ENCODE measurements at places on chromosomes 7 and 10.

GRCh38 chr10:11810313-11810766, 12.8 kb upstream of the PROSER2 start:
- DNase-seq: no peak

- no peak for DNase-seq
Observed at GRCh38 chr10:46540412-46541016, 15.9 kb downstream of the GPRIN2 start.

DNA sequence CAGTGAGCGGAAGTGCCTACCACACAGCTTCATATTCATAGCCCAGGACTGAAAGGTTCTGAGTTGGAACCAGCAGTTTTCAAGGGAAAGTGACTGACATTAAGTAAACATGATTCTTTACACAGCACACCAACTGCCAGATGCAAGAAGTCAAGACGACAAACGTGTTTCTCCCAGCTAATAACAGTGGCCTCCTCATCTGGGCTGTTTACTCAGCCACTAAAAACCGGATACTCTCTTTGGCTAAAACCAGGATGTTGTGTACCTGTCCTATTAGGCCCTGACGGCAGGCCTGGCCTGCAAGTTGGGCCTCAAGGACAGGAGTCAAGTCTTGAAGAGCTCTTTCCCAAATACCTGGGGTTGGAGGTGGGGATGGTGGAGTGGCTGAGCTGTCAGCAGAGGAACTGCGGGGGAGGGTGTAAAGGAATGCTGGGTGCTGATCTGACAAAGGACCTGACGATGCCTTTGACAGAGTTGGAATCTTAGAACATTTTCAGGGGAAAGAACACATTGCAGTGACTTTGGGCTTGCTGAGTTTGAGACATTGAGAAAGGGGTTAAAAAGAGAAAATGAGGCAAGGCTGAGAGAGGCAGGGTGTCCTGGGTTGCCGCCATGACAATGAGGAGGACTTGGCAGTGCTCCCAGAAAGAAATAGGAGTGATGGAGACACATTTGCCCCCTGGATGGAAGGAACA, 57.7 kb downstream of the STEAP1B start:
- DNase-seq: no peak

GRCh38 chr7:35988105-35988504, 164.9 kb upstream of the EEPD1 start:
- no peak for DNase-seq

DNA sequence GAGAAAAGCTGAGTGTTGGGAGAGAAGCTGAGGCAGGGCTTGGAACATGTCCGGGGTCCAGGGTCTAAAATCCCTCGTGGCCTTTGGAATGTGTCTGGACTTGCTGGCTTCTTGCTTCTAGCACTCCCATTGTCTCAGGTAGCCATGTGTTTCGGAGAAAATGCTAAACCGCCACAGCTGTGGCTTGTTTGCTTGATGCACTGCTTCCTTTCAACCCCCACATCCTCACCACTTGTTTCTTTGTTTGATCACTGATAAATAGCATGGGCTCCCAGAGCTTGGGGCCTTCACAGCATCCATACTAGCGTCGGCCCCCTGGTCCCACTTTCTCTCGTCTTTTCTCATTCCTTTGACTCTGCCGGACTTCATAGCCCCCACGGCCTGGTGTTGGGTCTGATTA, 102.7 kb downstream of the ANKRD26 start:
- DNase-seq: no peak

GRCh38 chr10:51076299-51076841, 2.1 kb downstream of the PRKG1 start:
- no peak for DNase-seq

GRCh38 chr7:103597606-103598005, 151.6 kb upstream of the SLC26A5 start:
- no peak for DNase-seq

DNA sequence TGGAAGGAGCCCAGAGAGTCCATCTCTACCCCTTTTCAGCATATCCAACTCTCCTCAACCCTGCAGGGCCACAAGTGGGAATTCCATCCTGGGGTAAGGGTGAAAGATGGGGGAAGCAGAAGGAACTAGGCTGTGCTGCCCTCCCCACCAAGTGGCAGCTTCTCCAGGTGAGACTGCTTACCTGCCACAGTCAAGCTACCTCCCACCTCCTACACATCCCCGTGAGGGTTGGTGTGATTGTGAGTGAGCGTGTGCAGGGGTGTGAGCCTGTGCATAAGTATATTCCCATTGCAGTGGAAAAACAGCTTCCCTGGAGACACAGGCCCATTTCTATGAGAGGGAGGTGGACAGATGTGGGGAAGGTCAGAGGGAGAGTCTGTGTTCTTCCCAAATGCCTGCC, 376.6 kb downstream of the PLXNA4 start:
- no peak for DNase-seq

DNA sequence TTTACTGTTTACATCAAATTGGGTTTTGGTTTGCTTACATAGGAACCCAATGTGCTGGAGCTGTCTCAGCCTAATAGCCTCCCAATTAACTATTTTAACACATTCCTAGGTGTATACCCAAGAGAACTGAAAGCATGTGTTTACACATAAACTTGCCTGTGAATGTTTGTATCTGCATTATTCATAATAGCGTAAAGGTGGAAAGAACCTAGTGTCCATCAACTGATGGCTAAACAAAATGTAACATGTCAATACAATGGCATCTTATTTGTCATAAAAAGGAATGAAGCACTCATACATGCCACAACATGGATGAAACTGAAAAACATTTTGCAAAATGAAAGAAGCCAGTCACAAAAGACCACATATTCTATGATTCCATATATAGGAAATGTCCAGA, 160.6 kb upstream of the EEPD1 start:
- DNase-seq: no peak

DNA sequence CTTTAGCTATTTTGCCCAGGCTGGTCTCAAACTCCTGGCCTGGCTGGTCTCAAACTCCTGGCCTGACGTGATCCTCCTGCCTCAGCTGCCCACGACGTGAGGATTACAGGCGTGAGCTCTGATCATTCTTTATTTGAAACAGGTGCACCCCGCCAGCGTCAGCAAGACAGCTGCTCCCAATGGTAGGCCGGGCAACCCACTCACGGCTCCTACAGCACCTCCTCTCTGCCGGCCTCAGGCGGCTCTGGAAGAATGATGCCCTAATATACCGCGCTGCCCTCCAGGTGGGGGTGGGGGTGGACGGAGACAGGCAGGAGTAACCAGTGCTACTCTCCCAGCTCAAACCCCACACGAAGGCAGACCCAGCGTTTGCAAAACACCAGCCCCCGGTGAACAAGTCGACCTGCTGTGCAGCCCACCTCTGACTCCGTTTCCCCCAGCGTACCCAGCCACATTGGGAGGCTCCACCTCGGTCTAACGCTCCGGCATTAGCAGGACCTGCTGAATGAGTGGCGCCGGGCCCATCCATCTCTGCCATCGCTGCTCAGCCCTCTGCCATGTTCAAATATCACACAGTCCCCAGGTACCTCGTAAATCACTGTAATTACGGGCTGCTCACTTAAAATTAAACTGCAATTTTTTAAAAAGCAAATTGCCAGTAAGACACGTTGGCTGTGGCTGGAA, 148.6 kb downstream of the ELFN1 start:
- DNase-seq: no peak

DNA sequence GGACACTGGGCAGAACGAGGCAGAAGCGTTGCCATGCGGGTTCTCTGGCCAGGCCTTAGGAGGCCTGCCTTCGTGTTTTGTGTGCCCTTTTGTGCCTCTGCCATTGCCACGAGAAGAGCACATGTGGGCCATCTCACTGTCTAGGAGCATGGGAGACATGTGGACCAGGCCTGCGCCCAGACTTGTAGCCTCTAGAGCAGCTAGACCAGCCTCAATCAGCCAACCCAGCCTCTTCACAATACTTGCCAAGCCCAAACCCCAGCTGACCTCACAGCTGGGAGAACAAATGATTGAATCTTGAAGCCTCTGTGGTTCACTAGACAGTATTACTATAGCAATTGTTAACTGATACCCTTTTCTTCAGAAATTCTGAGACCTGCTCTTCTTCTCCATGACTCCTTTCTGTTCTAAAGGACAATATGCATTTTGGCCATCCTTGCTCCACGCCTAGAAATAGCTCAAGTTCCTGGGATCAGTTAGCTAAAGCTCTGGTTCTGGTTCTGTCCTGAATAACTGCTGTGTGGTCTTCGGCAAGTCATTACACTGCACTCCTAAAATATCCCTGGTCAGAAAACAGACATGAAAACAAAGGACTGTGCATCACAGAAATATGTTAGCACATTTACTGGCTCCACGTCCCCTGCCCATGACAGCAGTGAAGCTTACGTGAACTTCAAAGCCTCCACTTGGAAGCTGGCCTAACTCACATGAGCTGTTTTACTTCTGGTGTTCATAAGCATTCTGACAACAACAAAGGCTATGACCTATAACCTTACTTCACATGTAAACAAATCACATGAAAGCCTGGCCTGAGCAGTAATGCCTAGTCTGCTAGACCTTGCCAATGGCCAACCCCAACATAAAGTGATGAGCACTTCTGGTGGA, 72.3 kb upstream of the MKRN1 start:
- DNase-seq: no peak

DNA sequence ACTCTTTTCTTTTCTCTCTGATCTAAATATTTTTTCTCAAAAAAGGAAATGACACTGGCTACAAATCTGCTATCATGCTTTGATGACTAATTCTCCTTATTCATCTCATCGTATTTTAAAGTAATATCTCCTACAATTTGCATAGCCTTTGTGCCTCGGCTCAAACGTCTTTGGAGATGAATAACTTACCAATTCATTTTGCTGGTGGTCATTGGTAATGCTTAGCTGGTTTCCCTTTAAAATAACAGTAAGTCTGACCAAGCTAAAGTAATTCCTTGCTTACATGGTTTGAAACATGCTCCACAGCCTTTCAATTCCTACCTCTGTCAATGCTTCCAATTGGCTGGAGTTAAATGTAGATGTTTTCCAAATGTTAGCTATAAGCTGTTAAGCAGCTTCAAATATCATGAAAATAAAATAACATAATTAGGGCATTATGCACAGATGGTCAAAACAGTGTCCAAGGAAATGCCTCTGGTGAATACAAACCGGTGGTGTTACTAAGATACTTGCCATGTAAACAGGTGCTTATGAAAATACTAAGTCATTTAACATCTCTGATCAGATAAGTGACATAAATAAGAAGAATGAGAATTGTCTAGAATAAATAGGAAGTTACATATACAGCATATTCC, 435.0 kb downstream of the POM121L12 start:
- DNase-seq: no peak

GRCh38 chr10:48714088-48714487, 29.4 kb downstream of the WDFY4 start:
- no peak for DNase-seq

GRCh38 chr7:43559946-43560335, 23.0 kb upstream of the STK17A start:
- DNase-seq: no peak

- DNase-seq: no peak
Observed at GRCh38 chr7:44275146-44275545, 50.2 kb downstream of the CAMK2B start.

Data from NCI-H1694 treated with DMSO at 0.1 percent for 48 hours (cell line).